ENCODE measurements at places on chromosomes 11 and 22. TPM values are rescaled to one million over a fixed set of nuclear protein-coding genes. Genes with fewer than 3 reads are reported as not detected.

The OR8D4 gene
- not detected for total RNA-seq

The MUC5AC gene
- not detected for total RNA-seq

The BATF2 gene
- total RNA-seq = 1.8 TPM

The CD44 gene
- total RNA-seq = 755 TPM

The SYNGR1 gene
- 2.3 TPM for total RNA-seq

The OR52A1 gene
- total RNA-seq = not detected

The POU2AF2 gene
- total RNA-seq = not detected

The MN1 gene
- total RNA-seq = 7.2 TPM

The TOLLIP gene
- total RNA-seq = 41.1 TPM

The USP2 gene
- total RNA-seq = not detected

The BLID gene
- 6.6 TPM for total RNA-seq

The LMO1 gene
- total RNA-seq = not detected

The TMEM191B gene
- not detected for total RNA-seq

The CABP7 gene
- not detected for total RNA-seq

The APOA4 gene
- total RNA-seq = not detected

The NELL1 gene
- total RNA-seq = not detected

The OR4D11 gene
- total RNA-seq = not detected

The AGBL2 gene
- 4.4 TPM for total RNA-seq

The MS4A6E gene
- not detected for total RNA-seq

The SEPTIN3 gene
- 0.14 TPM for total RNA-seq

The CASP5 gene
- 1.5 TPM for total RNA-seq

The LRRC56 gene
- total RNA-seq = 2.8 TPM

The SCO2 gene
- 4.9 TPM for total RNA-seq

The TYR gene
- total RNA-seq = not detected

The GLYATL2 gene
- not detected for total RNA-seq

The MPZL3 gene
- total RNA-seq = 0.86 TPM

The OR4A16 gene
- total RNA-seq = not detected

The PRAME gene
- 0.14 TPM for total RNA-seq

The KRTAP5-11 gene
- total RNA-seq = not detected

The PAX6 gene
- not detected for total RNA-seq

The LINC01488 gene
- total RNA-seq = not detected

The OR51B2 gene
- total RNA-seq = not detected

The PNPLA3 gene
- 5.9 TPM for total RNA-seq

The KDELR3 gene
- total RNA-seq = 111 TPM

The MAJIN gene
- not detected for total RNA-seq

The GUCY1A2 gene
- 1.6 TPM for total RNA-seq

All from placental pericyte (primary cell).